ENCODE measurements at places on chromosomes 1 and 21.

- DNase-seq: no peak
These were observed 22.7 kb upstream of the EYA3 start for GRCh38 chr1:28111157-28111556.

GRCh38 chr1:180190091-180190490 lies 35.4 kb downstream of the QSOX1 start:
- DNase-seq: no peak

DNA sequence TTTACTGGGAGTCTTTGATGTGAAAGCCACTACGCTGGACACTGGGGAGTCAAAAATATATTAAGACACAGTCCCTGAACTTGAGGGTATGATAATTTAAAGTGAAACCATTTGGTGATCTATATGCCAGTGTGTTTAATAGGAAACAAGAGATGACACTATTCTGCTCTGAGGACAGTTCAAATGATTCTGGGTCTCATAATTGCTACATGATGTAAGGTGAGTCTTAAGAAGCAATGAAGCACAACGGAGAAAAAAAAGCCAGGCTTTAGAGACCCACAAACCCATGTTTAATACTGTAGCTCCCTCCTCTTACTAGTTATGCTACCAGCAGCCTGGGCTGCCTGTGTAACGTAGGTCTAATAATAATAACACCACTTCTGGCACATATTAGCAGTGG lies 14.2 kb upstream of the LRRC8D start:
- no peak for DNase-seq

- DNase-seq: no peak
These were observed 12.4 kb downstream of the NEXN start for GRCh38 chr1:77900687-77901293.

- no peak for DNase-seq
These were observed 21.6 kb downstream of the PLXNA2 start for GRCh38 chr1:208222376-208223126.

DNA sequence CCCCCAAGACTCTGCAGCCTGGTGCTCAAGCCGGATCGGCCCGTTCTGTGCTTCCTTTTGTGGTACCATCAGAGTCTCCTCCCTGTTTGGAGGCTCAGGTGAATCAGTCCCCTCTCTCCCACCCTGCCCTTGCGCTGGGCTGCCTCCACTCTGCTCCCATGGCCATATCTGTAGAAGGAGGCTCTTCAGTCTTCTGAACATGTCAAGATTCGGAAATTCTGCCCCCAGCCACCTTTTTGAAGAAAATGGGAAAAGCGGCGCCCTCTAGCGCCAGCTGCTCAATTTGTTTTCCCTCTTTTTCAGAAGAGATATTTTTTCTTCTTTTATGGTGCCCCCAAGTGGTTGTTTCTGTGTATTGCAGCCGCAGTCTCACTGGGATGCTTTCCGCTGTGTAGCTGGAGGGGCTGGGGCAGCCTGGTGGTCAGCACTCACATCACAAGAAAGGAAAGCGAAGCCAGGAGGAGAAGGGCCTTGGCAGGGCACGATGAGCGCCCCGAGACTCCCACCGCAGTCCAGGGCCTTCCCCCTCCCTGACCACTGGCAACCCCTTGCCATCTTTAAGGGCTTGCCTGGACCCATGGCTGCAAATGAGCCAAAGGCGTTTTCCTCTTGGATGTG lies 58.4 kb upstream of the CACNA1E start:
- peak; percentile 82 for DNase-seq

- DNase-seq: no peak
These were observed 8.9 kb downstream of the ACTL8 start for GRCh38 chr1:17763995-17764394.

GRCh38 chr1:115062542-115063004 lies 26.7 kb downstream of the TSPAN2 start:
- DNase-seq: no peak

GRCh38 chr1:31663622-31664452 lies 19.2 kb upstream of the PEF1 start:
- peak; percentile 71 for DNase-seq
